ENCODE measurements at places on chromosomes 2 and 18.

- no peak for DNase-seq
Observed at GRCh38 chr2:215624423-215624829, 188.6 kb upstream of the FN1 start.

DNA sequence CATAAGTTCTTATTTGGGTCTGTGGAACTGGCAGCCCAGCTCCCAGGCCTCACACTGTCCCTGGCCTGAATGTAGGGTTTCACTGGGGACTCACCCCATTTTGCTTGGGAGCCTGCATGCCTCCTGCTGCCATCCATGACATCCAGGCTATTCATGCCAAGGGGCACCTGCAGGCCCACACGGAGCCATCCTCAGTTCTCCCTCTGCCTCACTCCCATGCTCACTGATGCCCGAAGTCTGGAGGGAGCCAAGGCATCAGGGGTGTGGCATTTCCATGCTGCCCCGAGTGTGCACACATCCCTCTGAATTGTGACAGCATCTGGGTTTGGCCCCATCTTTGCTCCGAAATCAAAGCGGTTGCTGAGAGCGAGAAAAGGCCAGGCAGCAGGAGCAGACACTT lies 67.4 kb upstream of the ZNF804A start:
- no peak for DNase-seq

GRCh38 chr18:58819051-58819450 lies 45.6 kb upstream of the ZNF532 start:
- no peak for DNase-seq

DNA sequence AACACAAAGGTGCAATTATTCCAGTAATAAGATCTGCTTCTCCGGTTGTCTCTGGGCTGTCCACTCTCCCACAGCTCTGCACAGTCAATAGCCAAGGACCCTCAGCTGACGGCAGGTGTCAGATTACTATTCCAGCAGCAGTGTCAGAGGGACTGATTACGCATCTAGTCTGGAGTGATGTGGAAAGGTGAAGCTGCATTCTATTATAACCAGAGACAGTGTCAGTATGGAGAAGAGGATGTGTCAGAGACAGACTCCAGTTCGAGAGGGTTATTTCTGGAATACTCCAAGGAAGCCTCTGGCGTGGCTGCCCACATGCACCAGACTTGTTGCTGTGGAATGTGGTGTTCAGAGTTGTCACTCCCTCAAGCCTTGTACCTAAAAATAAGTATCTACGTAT lies 163.6 kb upstream of the TMEM200C start:
- DNase-seq = no peak

GRCh38 chr2:212361174-212361756 lies 177.3 kb downstream of the ERBB4 start:
- no peak for DNase-seq
